Stimulated activated CD4-positive, alpha-beta T cell treated with anti-CD3 and anti-CD28 coated beads, TNF-alpha, amount 100 ng/mL, for 24 hours (primary cell): ENCODE measurements at places on chromosomes 13 and 19.

- no peak for DNase-seq
These were observed 5.1 kb downstream of the NOTCH3 start for GRCh38 chr19:15195371-15196334.

DNA sequence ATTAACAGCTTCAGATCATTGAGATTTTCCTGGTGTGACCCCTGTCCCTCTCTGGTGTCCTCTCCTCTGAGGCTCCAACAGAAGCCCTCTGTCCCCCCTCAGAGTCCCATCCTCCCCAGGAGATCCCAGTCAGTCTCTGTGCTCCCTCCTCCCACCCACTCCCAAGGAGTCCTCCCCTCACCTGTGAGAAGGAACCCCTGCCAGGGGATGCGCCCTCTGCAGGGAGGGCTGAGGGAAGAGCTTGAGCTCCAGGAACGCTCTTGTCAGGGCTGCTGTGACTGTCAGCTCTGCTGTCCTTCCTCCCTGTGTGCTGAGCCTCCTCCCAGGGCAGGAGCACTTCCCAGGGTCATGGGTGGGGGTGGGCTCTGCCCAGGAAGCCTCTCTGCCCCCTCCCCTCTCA lies 33.2 kb downstream of the CEACAM8 start:
- no peak for DNase-seq

- DNase-seq: no peak
These were observed 1290.0 kb downstream of the UQCRFS1 start for GRCh38 chr19:27922970-27923369.

DNA sequence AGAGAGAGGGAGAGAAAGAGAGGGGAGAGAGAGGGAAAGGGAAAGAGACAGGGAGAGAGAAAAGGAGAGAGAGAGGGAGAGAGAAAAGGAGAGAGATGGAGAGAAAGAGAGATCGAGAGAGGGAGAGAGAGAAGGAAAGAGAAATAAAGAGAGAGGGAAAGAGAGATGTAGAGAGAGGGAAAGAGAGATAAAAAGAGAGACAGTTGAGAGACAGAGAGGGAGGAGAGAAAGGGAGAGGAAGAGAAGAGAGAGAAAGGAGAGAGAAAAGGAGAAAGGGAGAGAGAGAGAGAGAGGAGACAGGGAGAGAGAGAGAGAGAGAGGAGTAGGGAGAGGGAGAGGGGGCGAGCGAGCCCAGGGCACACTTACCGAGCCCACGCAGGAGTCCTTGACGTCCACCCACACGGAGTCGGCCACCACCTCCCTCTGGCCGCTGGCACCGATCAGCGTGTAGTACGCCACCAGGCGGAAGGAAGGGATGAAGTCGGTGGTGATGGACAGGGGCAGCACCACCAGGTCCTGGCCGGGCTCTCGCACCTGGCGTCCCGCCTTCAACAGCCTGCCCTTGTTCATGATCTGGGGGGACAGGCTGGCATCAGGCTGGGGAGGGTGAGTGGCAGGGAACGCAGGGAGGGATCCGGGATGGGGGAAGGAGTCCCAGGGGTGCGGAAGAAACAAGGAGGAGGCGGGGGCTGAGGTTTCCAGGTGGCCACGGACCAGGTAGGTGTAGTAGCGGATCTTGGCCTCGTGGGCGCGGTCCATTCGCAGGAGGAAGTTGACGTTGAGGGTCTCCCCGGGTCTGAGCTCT lies 10.0 kb downstream of the C3 start:
- DNase-seq: no peak

DNA sequence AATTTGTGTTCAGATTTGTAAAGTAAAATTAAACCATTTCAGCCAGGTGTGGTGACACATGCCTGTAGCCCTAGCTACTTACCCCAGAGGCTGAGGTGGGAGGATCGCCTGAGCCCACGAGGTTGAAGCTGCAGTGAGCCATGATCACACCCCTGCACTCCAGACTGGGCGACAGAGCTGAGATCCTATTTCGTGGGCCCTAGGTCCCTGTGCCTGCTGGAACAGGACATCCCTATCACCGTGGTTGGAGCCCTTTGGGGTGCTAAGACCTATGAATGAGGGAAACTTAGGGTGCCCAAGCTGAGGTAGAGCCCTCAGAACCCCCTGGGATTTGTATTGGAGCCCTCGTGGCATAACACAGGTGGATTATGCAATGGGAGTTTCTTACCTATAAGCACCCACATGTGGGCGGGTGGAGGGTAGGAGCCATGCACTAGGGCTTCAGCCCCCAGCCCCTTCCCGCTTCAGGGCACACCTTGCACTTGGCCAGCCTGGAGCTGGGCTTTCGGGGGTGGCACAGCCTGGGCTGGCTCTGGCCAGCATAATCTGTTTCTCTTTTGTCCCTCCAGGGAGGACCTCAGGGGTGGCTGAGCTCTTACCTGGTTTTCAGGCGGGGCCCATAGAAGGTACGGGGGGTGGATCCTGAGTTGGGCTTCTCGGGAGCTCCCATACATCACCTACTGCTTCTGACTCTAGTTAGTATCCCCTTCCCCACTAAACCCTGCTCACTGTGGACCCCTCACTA lies 7.2 kb upstream of the USF2 start:
- DNase-seq: no peak

- DNase-seq: peak; percentile 52
These were observed 19.2 kb downstream of the CEACAM6 start for GRCh38 chr19:41774515-41774980.

DNA sequence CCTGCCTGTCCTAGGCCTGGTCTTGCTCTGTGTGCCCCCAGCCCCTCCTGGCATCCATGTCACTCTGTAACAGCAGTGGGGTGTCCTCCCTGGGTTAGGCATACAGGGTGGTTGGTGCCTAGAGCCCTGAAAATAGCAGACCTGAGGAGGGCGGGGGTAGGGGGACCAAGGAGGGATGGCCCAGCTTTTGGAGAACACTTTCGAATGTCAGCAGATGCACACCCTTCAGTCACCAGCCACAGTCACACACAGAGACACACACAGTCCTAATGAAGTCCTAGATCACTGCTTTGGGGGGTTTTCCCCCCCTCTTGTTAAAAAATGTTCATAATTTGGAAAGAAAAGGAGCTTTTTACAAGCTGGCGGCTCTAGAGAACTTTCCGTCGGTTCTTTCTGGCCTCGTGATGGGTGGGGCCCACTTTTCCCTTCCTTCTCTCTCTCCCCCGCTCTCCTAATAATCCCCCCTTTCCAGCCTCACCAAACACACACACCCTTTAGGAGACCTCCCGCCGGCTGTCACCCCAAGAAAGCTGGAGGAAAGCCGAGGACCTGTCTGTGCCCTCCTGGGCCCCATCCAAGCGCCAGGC lies 47.9 kb downstream of the LYL1 start:
- no peak for DNase-seq

- peak; percentile 75 for DNase-seq
These were observed 32.2 kb downstream of the ZNF136 start for GRCh38 chr19:12194827-12195731.

GRCh38 chr19:50313812-50314536 lies 15.2 kb downstream of the KCNC3 start:
- no peak for DNase-seq

GRCh38 chr19:33606556-33606955 lies 15.2 kb upstream of the CHST8 start:
- DNase-seq: no peak

- peak; percentile 9 for DNase-seq
These were observed 822 bp upstream of the ZNF274 start for GRCh38 chr19:58181902-58182576.

- no peak for DNase-seq
These were observed 2678.4 kb downstream of the PCDH9 start for GRCh38 chr13:64551755-64552154.

GRCh38 chr19:44905437-44906160 lies at the start of gene APOE:
Gene APOE, plus strand, starts transcription at chr19:44905796. Its CDS starts 829 bp downstream, at chr19:44906625.
- DNase-seq: no peak

DNA sequence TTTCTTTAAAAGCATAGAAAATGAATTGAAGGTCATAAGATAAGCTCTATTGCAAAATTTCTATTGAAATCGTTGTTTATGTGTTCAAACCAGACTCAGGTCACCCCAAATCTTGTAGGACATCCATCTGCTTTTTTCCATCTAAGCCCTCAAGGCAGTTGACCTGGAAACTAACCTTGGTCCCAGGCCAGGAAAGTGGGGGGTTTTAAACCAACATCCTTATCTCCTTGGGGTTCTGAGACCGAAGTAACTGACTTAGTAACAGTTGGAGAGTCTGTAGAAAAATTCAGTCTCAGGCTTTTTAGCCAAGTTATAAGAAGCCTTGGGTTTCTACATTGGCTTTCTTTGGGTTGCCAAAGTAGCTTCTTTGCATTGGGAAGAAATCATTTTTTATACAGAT lies 23.4 kb downstream of the ZNF507 start:
- no peak for DNase-seq

DNA sequence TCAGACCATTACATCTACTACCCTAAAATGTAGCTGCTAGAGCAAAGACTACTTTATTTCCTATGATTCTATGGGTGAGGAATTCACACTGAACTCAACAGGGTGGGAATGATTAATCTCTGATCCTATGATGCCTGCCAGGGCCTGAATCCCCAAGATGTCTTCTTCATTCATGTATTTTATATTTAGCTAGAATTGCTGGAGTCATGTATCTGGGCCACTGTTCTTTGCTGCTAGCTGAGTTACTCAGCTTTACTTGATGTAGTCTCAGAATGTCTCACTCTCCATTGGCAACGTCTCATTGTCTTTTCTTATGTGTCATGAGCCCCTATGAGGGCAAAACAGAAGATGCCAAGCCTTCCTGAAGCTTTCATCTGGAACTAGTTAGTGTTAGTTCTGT lies 21.1 kb downstream of the ZNF582 start:
- no peak for DNase-seq

GRCh38 chr13:113420833-113421600 lies 32.3 kb downstream of the ADPRHL1 start:
- no peak for DNase-seq

GRCh38 chr13:39144391-39144790 lies 106.1 kb downstream of the NHLRC3 start:
- no peak for DNase-seq

- no peak for DNase-seq
These were observed 254.9 kb downstream of the DLEU7 start for GRCh38 chr13:50588491-50589130.

DNA sequence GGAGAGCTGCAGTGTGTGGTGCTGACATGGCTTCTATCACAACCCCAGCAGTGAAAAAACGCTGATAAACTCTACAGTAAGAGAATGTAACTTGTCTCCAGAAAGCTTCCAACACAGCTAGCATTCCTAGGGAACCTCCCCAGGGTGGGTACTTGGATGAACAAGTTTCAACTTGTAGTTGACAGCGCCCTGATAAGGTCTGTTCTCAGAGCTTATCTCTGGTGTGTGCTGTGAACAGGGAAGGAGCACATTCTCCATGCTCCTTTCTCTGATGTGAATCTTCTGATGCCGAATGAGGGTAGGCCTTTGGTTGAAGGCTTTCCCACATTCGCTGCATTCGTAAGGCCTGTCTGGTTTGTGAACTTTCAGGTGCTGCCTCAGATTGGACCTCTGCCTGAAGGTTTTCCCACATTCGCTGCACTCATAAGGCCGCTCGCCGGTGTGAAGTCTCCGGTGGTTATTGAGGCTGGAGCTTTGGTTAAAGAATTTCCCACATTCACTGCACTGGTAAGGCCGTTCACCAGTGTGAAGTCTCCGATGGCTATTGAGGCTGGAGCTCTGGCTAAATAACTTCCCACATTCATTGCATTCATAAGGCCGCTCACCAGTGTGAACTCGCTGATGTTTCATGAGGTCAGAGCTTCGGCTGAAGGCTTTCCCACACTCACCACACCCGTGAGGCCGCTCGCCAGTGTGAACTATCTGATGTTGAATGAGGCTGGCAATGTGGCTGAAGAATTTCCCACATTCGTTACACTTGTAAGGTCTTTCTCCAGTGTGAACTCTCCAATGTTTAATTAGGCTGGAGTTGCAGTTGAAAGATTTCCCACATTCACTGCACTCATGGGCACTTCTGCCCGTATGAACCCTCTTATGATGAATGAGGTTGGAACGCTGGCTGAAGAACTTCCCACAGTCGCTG lies 5.9 kb downstream of the ZNF792 start:
- no peak for DNase-seq

DNA sequence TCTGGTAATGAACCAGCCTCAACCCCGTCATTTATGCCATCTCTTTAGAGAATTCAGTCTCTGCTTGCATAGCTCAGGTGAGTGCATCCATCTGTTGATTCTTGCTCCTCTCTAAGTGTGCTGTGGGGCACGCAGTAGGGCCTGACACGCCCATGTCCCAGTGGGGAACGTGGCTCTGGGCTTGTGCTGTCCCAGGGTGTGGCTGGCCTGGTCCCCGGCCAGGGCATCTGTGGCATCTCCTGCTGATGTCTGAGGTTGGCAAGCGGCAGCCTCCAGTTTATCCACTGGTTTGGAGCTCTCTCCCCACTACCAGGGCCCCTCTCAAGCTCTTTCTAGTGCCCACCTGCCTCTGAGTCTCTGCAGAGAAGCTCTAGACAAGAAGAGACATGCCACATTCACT lies 146.6 kb upstream of the GJB6 start:
- DNase-seq: no peak

GRCh38 chr13:41960211-41960636 lies 685 bp downstream of the VWA8 start:
- no peak for DNase-seq

DNA sequence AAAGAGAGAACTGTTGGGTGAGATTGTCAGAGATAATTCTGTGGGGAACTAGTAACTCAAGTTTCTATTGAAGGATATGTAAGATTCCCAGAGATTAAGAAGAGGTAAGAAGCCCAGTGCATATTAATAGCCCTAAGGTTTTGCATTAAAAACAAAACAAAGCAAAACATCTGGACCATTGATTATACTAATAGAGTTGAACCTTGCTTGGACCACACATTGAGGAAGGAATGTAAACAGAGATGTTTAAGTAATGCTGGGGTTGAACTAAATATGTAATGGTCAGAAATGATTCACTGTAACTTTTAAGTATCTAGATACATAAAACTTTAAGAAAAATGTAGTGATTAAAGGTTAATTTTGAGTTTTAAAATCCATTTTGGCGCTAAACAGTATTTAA lies 1770.0 kb downstream of the PCDH9 start:
- no peak for DNase-seq

DNA sequence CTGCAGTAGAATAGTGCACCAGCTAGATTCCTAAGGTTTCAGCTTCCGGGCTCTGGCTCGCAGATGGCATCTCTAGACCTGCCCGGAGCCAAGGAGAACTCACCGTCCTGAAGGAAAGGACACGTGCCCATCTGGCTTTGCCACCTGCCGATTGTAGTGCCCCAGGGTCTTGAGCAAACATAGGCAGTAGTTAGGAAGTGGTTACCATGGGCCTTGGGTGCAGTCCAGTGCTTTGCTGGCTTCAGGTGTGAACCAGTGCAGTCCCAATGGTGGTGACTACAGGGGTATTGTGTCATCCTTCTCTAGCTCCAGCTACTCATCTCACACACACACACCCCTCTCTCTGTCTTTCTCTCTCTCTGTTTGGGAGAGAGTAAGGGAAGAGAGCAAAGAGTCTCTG lies 61.4 kb upstream of the TEX29 start:
- DNase-seq: no peak

- no peak for DNase-seq
These were observed 996 bp downstream of the ZNF524 start for GRCh38 chr19:55601084-55601483.

DNA sequence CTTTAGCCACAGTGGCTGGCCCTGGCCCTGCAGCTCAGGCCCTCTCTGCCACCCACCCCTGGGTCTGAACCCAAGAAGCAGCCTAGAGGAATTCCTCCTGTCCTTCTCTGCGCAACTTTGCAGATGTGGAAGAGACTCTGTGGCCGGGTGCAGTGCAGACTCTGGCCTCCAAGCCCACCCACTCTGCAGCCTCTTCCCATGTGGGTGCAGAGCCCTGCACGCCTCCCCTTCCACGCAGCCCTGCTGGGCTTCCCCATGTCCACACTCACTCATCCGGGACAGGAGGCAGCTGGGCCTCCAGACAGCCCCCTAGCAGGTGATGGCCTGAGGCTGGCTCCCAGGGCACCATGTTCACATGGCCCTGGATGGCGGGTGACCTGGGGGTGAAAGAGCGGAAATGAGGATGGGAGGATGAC lies 2.5 kb downstream of the TEX29 start:
- no peak for DNase-seq
